ENCODE measurements at places on chromosomes 1 and 21.
A peak's percentile ranks its signal among the peaks of the same experiment; 100 is the strongest.

- DNase-seq: no peak
Measured at GRCh38 chr1:212030936-212031528, 4.3 kb downstream of the INTS7 start.

GRCh38 chr1:9426291-9426711, 113.0 kb upstream of the SLC25A33 start:
- DNase-seq: peak; percentile 46

GRCh38 chr1:165871311-165872067, 44.1 kb downstream of the UCK2 start:
- peak; percentile 18 for DNase-seq

- no peak for DNase-seq
Measured at GRCh38 chr1:51627672-51628071, 10.8 kb downstream of the OSBPL9 start.

DNA sequence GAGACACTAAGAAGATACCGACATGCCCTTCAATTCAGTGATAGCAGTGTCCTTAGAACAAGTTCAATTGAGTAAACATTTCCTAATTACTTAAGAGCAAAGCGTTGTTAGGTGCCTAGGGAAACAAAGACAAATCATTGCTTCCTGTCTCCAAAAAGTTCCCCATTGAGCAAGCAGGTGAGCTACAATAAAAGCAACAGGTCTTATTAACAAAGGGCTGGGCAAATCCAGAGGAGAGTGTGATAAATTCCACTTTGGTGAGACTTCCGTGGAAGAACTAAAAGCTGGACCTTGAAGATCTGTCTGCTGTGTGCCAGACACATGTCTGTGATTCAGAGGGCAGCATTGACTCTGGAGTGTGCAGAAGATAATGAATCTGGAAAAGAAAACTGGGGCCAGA, 1.9 kb upstream of the TUT4 start:
- DNase-seq: no peak

DNA sequence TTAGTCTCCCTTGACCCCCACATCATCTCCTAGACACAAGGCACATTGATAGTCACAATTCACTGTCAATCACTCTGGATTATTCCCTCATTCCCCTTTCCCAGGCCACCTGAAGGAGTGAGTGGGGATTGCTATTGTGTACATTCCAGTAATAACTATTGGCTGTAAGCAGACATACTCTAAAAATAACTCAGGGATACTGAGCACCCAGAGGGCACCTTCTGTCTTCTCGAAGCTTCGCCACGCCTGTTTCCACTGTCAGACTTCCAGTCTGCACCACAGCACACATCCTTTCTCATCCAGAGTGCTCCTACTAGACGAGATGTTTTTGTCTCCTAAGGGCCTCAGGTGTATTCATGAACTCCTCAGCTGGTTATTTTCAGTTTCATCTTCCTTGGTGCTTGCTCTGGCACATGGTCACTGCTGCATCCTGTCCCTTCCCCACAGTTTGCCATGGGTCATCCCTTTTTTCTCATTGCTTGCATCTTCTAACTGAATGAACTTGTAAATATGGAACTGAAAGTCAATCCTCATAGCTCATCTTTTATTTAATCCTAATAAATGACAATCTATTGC, 848 bp upstream of the APOBEC4 start:
- no peak for DNase-seq
